ENCODE measurements at places on chromosomes 3 and 15.
A peak's percentile ranks its signal among the peaks of the same experiment; 100 is the strongest.

GRCh38 chr3:58214484-58215316 is 3.9 kb upstream of the DNASE1L3 start:
- no peak for DNase-seq

DNA sequence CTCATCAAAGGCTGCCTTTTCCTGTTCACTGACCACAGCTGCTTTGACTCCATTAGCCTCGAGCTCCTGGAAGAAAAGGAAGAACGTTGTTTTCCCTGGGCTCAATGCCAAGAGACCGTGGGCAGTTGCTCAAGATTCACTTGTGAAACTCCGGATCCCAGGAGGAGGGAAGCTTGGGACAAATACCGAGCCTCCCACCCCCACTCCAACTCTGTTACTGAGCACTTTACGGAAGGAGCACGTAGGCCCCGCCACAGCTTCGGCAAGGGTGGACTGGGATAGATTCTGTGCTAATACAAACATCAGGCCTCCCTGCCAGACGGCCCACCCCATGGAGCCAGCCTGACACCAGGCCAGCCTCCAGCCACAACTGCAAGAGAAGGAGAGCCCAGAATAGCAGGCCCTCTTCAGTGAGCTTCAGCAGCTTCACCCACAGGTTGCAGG is 10.8 kb upstream of the FANCD2 start:
- DNase-seq = no peak

DNA sequence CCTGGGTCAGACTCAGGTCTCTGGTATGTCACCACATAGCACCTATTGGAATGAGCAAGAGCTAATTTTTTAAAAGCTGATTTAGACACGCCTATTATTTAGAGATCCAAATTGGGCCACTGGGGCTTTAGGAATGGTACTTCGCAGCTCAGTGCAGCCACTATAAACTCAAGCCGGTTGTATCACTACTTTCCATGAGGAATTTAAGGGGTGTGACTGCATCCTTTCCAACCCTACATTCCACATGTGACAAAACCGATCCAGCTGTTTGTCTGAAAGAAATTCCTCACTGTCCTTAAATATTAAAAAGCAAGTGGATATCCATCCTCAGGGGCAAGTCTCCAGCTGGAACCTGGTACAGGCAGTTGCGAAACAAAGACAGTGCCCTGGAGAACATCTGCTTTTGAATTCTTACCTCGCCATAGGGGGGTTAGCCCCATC is 12.8 kb downstream of the VGLL3 start:
- no peak for DNase-seq

DNA sequence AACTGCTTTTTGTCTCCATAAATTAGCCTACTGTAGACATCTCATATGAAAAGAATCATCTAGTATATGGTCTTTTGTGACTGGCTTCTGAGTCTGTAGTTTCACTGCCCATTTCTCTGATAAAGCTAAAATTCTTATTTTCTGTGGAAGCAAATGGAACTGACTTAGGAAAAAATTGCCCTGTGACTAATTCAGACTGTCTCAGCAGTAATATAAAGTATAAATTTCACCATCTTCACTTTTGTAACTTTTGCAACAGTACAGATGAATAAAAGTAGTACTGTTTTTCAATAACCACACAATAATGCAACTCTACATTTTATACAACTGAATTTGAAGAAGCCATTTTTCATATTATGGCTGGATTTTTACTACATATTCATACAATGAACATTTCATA is 104.1 kb downstream of the TBC1D5 start:
- no peak for DNase-seq

- peak; percentile 8 for DNase-seq
Measured at GRCh38 chr3:94862703-94863102, 799.8 kb downstream of the NSUN3 start.

- no peak for DNase-seq
Measured at GRCh38 chr15:64247535-64247905, 84.7 kb upstream of the PPIB start.

GRCh38 chr3:151879679-151880415 is 6.4 kb downstream of the SUCNR1 start:
- no peak for DNase-seq

GRCh38 chr3:56012721-56013120 is 455.5 kb downstream of the ERC2 start:
- no peak for DNase-seq

- no peak for DNase-seq
Measured at GRCh38 chr15:83299462-83299861, 15.0 kb upstream of the BNC1 start.

DNA sequence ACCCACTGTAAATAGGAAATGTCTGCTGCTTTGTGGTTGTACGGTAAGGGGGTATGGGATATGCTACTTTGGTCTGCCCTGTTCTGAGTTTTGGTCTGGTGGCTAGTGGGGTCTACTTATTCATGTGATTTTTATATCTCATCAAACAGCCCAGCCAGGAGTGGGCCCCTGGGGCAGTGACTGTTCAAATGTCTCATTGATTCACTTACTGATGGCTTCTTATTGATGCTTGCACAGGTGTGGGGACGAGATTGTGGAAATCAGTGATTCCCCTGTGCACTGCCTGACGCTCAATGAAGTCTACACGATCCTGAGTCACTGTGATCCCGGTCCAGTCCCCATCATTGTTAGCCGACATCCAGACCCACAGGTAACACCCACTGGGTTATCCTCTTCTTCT is 38.5 kb downstream of the STARD5 start:
- DNase-seq = no peak

DNA sequence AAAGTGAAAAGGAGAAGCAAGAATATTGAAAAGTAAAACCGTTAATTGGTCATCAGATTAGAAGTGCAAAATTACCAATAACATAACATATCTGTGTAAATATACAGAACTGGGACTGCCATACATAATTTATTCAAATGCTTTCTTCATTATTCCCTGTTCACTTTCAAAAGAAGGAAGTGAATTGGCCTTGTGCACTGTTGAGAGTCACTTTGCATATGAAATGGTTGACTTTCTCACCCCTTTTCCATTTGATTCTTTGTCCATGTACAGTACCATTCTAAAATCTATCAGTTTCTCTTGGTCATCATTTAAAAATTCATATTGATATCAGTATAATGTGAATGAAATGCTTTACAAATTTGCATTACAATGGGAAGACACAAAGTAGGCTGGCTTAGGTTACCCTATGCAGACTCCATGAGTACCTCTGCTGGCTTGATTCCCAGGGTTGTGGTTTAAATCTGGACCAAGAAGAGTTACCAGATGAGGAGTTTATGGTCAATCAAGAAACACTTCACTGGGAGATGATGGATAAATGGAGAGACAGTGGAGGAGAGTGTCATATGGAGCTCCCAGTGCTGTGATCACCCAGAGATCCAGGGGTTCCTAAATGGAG is 210.9 kb upstream of the TOPAZ1 start:
- no peak for DNase-seq

DNA sequence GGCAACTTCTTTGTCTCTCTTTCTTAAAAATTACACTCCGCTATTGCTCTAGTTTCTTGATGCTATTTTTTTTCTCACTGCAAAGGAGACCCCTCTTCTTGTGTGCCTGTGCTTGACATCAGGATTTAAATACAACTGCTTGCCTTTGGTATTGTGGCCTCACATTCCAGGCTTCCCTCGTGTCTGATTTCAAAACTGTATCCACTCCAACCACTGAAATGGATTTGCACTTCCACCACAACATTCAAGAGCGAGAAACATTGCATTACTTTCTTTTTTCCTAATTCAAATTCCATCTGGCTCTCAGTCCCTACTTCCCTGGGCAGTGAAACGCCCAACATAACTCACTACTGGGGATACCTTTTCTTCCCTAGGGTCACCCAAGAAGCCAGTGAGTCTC is 50.4 kb upstream of the PXYLP1 start:
- no peak for DNase-seq

- peak; percentile 25 for DNase-seq
Measured at GRCh38 chr3:63441262-63441661, 163.2 kb downstream of the SYNPR start.

DNA sequence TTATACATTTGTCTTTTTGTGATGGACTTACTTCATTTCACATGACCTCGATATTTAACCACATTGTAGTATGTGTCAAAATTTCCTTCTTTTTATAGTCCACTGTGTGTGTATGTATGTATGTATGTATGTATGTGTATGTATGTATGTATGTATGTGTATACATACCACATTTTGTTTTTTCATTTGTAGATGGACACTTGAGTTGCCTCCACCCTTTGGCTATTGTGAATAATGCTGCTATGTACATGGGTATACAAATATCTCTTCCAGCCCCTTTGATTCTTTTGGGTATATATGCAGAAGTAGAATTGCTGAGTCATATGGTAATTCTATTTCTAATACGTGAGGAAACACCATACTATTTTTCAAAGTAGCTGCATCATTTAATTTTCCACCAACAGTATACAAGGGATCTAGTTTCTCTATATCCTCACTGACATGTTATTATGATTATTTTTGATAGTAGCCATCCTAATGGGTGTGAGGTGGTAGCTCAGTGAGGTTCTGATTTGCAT is 228.2 kb downstream of the OPA1 start:
- no peak for DNase-seq

DNA sequence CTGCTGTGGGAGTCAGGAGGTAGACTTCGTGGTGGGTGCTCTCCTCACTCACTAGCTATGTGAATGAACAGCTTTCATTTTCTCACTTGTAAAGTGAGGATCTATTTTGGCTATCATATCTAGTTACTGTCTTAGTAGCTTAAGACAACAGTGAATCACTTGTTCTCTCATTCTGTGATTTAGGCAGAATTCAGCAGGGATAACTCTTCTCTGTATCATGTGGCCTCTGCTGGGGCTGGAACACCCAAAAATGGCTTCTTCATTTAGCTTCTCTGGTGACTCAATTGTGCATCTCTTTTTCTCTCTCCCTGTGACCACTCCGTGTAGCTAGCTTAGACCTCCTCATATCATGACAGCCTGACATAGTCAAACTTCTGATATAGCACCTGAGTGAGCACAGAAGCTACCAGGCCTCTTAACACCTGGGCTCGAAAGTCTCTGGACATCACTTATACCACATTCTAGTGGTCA is 68.4 kb downstream of the BFSP2 start:
- no peak for DNase-seq

GRCh38 chr15:101386006-101386405 is 91.0 kb upstream of the SNRPA1 start:
- DNase-seq = no peak

DNA sequence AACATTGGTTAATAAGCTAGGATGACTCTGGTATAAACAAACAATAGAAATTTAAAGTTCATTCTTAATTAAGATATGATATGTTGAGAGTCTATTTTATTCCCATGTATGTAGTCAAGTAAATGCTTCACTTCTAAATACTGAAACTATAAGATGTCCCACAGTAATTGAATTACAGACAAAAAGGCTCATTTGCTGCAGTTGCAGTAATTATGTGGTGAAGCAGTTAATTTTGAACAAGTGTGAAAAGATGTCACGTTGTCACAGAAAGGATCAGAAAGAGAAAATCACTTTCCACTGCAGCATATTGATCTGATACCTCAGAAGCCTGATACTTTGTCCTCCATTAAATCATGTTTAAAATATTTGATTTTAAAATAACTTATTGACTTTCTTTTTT is 159.8 kb downstream of the BBX start:
- DNase-seq = no peak

GRCh38 chr15:90316139-90316538 is 35.9 kb upstream of the ZNF774 start:
- no peak for DNase-seq

DNA sequence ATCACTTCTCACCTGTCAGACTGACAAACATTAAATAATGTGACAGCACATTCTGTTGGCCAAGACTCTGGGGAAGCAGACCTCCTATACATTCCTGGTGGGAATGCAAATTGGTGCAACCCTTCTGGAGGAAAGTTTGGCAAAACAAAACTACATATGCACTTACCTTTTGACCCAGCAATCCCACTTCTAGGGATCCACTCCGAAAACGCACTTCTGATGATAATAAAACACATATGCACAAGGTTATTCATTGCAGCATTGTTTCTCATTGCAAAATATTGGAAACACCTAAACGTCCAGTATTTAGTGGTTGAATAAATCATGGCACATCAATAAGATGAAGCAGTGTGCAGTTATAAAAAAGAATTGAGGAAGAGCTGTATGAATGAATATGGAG is 145.5 kb upstream of the ABHD17C start:
- no peak for DNase-seq

- no peak for DNase-seq
Measured at GRCh38 chr3:69872783-69873378, 126.7 kb upstream of the SAMMSON start.

GRCh38 chr3:127822041-127822681 is at the start of gene MGLL:
Gene MGLL (minus strand): TSS chr3:127822515. CDS start chr3:127822318, 197 bp downstream.
- DNase-seq = no peak

- DNase-seq = no peak
Measured at GRCh38 chr3:17396036-17396435, 346.4 kb downstream of the TBC1D5 start.

GRCh38 chr3:67617518-67617917 is 36.9 kb downstream of the SUCLG2 start:
- DNase-seq = no peak

DNA sequence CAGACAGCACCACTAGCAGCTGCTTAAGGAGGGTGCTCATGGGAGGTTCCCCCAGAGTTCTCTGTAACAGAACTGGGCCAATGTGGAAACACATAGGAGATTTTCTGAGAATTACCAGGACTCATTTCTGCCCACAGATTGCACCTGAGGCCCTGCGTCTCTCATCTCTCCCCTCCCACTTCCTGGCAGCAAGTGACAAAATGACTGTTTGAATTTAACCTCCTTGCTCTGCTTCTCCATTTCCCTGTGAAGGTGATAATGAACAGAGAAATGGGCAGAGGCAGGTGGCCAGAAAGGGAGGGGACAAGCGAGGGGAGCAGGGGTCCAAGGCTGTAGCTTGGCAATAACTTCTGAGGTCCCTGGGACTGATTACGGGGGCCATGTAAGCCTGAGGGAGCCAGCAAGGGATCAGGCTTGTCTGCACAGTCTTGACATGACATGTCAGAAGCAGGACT is 8.0 kb downstream of the EPHB1 start:
- DNase-seq = no peak

DNA sequence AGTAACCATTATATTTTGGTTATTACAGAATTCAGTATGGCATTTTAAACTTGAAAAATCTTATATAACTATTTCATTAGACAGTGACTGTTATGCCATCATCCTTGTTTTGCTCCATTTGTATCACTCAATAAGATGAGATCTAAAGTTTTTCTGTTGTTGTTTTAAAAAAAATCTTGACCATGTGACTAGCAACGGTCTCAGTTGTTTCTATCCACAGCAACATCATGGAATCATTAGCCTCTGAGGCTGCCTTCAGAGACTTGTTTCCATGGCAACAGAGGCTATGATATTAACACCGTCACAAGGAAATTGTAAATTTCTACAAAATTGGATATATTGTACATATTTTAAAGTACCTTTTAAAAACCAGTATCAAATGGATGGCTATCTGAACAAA is 129.8 kb downstream of the DLG1 start:
- DNase-seq = no peak

All from NCI-H146 (cell line).